ENCODE measurements at places on chromosomes 2 and 18.

DNA sequence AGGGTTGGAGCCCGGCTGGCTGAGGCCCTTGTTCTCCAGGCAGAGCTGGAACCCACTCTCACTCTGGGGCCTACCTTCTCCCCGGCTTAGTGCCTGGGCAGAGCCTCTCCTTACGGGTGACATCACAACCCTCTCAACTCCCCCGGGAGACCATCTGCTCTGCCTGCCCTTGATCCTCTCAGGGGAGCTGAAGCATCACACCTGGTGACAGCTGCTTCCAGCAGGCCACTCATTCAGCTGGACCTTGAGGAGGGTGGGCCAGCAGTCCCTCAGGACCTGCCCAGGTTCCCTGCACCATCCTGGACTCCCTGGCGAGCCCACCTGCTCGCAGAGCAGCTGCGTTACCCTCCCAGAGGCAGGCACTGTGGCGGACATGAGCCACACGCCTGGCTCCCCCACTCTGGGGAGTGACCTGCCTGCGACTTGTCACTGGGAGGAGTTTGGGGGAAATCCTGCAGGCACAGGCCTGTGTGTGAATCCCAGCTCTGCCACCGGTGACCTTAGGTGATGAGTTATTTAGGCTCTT is 13.1 kb downstream of the HS6ST1 start:
- DNase-seq: no peak

- DNase-seq: no peak
Observed at GRCh38 chr2:46328291-46328690, 31.1 kb downstream of the EPAS1 start.

GRCh38 chr2:10417551-10418335 is 30.4 kb downstream of the ODC1 start:
- no peak for DNase-seq

DNA sequence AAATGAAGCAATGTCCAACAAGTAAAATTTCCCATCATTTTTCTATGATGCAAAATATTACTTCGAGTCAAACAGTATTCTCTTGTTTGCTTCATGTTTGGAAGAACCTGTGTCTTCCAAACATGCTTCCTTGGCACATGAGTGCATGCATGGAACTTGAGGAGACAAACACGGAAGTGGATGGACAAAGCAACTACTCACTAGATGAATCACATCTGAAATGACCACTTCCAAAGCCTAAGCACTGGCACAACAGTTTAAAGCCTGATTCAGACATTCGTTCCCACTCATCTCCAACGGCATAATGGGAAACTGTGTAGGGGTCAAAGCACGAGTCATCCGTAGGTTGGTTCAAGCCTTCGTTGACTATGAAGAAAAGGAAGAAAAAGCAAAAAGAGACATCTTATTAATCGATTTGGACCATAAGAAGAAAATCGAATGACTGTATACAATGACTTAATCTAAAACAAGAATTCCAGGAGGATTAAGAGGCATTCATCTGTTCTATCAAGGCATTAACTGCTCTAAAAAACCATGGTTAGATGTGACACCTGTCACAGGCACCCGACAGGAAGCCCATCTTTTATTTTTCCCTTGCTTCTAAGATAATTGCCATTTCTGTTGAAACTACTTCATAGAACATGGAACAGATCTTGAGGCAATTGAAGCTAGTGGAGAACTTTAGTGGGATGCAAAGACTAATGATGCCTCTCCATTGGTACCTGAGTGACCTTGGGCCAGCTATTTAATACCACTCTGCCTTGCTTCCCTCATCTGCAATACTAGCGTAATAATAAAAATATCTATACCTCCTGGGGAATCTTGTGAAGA is 56.0 kb downstream of the ATIC start:
- DNase-seq: no peak

- DNase-seq: no peak
Observed at GRCh38 chr2:102044967-102045489, 53.3 kb downstream of the IL1R2 start.

- no peak for DNase-seq
Observed at GRCh38 chr18:66124394-66124793, 373.6 kb downstream of the CDH7 start.

GRCh38 chr18:8252371-8252770 is 356.9 kb upstream of the RAB12 start:
- no peak for DNase-seq
